Suppressor macrophage treated with lipopolysaccharide for 4 hours (primary cell): ENCODE measurements at places on chromosomes 2 and 18.
A peak's percentile ranks its signal among the peaks of the same experiment; 100 is the strongest.

DNA sequence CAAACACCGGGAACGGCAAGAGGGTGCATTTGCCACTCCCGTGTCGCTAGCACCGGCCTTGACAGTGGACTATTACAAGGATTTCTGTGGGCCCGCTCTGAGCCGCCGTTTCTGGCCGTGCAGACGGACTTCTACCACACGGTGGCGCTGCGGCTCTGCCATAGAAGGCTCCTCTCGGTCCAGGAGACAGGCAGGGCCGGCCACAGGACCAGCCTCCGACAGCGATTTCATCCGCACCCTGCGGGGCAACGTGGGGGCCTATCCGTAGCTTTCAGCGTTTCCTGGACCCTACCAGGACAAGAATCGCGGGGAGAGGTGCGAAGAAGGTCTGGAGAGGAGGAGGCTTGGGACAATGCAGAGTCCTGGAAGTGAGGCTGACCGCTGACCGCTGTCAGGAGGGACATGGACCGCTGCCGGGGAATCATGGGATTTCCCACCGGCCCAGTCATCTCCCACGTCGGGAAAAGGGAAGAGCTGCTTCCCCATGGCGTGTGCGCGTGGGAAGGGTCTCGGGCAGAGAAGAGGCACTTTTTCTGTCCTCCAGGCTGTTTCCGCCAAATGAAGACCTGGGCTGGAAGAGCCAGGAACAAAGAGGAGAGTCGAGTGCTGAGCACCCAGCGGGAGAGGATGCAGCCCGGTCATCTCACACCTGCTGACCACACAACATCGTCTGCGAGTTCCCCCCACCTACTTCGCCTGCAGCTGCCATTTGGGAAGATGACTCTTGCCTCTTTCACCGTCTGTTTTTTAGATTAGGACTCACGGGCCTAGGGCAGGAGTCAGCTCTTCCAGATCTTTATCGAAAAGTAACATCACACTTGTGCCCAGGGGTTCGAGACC is 35.5 kb upstream of the HAAO start:
- peak; percentile 95 for DNase-seq

DNA sequence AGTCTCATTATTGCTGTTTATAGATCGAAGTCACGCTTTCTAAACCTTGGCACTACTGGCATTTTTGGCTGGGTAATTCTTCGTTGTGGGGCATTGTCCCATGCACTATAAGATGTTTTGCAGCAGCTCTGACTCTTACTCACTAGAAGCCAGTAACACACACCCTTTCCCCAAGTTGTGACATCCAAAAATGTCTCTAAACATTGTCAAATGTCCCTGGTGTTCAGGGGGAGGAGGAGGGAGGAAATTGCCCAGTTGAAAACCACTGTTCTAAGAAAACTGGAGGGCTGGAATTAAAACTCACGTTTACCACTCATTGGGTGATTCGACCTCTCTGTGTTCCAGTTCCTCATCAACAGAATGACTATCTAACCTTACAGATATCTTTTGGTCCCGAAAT is 115.7 kb upstream of the KLF7 start:
- peak; percentile 39 for DNase-seq

DNA sequence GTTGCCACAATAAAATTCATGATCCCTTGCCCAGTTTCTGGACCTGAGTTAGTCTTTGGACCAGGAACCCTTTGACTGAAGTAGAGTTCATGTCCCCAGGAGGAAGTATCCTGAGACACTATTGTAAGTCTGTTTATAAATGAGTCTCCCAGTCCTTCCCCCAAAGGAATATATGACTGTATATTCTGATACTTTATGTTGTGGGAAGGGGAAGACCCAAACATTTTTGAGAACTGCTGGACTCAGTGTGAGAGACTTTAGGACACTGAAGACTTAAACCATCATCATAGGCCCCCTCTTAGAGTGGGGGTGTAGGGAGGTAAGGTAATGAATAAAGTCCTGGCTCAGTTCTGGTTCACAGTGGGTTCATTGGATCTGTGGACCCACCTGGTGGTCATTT is 28.6 kb upstream of the CXCR4 start:
- DNase-seq = no peak

- no peak for DNase-seq
These were observed 251.5 kb downstream of the GPD2 start for GRCh38 chr2:156687715-156688114.

- no peak for DNase-seq
These were observed 5.1 kb upstream of the COLEC12 start for GRCh38 chr18:505483-506122.

GRCh38 chr2:207836521-207837133 is 66.9 kb upstream of the FZD5 start:
- no peak for DNase-seq

GRCh38 chr2:191566344-191566743 is 111.6 kb upstream of the NABP1 start:
- peak; percentile 87 for DNase-seq

DNA sequence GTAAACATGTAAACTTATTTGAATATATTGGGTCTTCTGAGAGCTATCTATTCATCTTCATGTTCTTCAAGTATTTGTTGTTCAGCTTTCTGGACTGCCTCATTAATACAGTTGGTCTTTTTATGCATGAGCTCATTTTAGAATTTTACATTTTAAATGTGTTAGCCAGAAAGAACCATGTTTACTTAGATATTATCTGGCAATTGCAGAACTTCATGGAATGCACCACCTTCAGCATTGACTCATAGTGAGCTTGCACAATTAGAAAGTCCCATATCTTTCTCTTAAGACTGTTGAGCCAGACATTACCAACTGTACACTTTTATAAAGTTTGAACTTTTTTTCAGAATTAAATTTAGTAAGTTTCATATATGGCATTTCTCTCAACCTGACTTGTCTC is 536.7 kb downstream of the RIT2 start:
- DNase-seq = no peak

DNA sequence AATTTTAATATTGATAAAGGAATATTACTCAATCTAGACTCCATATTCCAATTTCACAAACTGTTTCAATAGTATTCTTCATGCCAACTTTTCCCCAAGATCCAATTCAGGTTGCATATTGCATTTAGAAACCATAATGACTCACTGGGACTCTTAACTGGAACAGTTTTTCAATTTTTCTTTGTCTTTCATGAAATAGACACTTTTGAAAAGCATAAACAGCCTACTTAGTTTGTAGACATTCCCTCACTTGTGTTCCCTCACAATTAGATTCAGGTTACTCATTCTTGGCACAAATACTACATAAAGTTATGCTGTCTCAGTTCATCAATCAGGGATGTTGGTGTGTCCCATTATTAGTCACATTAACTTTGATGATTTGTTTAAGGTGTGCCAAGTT is 1768.4 kb upstream of the PIK3C3 start:
- DNase-seq = no peak

DNA sequence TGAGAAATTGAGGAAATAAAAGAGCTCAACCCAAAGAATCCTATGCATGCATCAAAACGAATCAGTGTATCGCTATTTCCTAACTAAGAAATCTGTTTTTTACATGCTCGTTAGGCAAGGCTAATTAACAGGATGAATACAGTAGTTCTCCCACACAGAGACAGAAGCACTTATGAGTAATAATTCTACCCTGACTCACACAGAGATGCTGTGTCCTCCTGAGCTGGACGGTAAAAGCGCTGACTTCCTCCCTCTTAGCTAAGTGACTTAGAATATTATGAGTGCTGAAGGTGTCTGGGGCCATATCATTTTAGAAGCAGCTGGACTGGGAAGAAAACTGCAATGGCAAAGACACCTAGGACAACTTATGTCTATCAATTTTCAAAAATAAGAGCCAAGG is 18.5 kb downstream of the PLEKHM3 start:
- peak; percentile 63 for DNase-seq

DNA sequence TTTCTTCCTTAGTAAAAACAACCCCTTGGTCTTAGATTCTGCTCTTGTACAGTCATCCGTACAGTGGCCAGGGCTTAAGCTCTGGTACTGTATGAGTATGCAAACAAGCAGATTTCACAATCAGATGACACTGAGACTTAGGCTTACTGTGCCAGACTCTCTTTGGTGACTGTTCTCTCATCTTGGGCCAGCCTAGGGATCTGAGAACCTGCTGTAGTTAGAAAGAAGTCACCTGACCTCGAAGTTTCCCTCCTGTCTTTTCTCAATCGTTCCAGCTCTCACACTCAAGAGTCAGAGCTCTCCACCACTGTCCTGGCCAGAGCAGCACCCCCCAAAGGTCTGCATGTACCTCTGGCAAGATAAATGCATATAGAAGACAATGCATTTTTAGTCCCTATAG is 63.2 kb downstream of the ZEB2 start:
- peak; percentile 94 for DNase-seq

DNA sequence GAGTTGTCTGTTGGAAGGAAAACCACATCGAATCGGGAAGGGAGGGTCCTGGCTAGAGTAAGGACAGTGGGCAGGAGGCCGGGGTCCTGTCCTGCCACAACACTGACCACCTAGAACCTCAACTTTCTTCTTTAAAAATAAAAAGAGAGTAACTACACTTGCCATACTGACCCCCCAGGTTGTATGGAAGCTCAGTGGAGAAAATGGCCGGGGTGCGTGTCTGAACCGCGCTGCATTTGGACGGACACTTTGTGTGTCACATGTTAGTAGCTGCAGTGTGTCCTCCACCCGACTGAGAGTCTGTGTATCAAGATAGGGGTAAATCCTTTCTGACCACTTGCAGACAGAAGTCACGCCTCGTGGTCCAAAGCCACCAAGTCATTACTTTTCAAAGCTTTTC is 87.0 kb downstream of the GBX2 start:
- no peak for DNase-seq
